ENCODE measurements at places on chromosomes 11 and 22. TPM values are rescaled to one million over a fixed set of nuclear protein-coding genes. Genes with fewer than 3 reads are reported as not detected.

- no peak for DNase-seq
Measured at GRCh38 chr22:46678785-46679700, 58.9 kb downstream of the GRAMD4 start.

GRCh38 chr11:74220376-74220775 is 49.3 kb downstream of the PPME1 start:
- DNase-seq: no peak

DNA sequence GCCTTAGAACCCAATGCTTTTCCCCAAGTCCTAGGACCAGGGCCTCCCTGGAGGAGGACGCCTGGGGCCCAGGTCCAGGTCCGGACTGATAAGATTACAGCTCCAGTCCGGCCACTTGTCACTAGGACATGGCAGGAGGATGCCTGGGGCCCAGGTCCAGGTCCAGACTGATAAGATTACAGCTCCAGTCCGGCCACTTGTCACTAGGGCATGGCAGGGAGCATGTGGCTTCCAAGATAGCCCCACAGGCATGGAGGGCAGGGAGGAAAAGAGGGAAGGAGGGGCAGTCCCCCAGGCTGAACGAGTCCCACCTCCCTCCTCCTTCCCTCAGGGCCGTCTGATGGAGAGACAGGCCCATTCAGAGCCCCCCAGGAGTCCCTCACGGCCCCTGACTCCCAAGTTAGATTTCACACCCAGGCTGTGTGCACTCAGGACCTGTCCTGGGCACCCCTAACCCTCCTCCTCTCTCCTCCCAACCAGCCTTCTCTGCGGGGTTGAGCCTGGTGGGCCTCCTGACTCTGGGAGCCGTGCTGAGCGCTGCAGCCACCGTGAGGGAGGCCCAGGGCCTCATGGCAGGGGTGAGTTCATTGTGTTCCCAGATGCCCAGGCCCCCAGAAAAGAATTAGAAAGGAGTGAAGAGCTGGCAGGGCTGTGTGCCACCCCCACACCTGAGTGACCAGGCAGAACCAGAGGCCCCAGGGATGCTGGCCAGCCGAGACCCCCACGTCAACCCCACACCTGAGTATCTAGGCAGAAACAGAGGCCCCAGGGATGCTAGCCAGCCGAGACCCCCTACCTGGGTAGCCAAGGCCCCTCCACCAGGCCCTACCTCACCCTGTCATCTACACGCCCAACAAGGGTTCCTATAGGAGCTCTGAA is 2.1 kb downstream of the TSPAN32 start:
- DNase-seq: no peak

- no peak for DNase-seq
Measured at GRCh38 chr11:9681583-9682372, 17.9 kb downstream of the SWAP70 start.

DNA sequence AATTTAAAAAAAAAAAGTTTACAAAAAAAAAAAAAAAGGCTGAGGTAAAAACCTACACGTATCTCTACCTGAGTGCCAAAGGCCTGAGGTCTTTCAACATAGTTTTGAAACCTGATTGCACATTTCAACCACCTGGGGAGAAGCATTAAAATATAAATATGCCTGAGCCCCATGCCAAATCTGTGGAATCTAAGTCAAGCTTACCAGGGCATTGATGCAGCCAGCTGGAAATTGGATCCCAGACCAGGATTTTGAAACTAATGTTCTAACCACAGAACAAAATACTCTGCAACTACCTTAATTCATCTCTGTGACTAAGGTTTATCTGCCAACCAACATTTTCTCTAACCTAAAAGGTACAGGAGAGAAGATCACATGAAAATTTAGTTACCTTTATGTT is 38.8 kb upstream of the CHRNA10 start:
- DNase-seq: no peak

- no peak for DNase-seq
Measured at GRCh38 chr11:21582791-21583190, 610.1 kb upstream of the ANO5 start.

DNA sequence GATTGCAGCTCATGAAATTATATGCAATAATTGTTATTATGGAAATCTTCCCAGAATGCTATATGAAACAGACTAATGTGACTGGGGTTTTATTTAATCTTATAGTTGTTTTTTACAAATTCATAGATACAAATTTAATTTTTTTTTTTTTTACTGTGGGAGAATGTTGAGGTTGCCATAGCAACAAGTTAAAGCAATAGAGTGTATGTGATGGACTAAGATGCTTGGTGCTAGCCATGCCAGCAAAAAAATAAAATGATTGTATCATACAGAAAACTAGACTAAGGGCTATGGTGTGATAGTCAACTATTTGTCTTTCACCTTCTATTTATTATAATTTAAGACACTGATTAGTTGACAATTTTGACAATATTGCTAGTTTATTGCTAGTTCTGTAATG is 163.2 kb upstream of the BLID start:
- DNase-seq: no peak

- DNase-seq: no peak
Measured at GRCh38 chr11:19239039-19239438, 1.7 kb downstream of the E2F8 start.

- peak; percentile 81 for DNase-seq
Measured at GRCh38 chr11:47143322-47143721, 33.4 kb downstream of the ARFGAP2 start.

DNA sequence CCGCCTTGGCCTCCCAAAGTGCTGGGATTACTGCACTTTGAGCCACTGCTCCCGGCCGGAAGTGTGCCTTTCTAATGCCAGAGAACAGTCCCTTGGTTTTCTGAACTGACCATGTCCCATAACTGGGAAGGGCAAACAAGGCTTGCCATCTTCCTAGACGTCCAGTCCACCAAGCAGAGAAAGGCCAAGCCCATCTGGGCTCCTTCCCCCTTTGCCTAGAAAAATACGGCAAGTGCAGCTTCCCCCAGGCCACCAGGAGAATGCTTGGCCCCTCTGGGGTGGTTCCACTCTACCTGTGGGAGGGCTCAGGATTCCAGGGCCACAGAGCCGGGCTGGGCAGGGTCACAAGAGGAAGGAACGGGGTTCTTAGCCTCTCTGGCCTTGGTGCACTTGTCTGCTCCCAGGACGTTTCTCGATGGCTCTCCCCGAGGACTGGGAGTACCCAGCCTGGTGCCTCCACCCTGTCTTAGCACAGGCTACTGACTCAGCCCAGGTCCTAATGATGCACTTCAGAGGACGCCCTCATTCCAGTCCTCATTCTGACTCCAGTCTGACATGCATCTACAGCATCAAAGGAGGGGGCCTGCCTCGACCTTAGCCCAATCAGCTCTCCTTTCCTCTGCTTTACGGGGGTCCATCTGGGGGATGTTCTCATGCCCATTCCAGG is 1.2 kb downstream of the USP2 start:
- no peak for DNase-seq

Gene USH1C
- 1.6 TPM for total RNA-seq

- DNase-seq: peak; percentile 89
Measured at GRCh38 chr11:72069787-72070251, 10.5 kb downstream of the NUMA1 start.

Measured in sigmoid colon (tissue), 7 donors.